Left renal pelvis (tissue), 4 donors: ENCODE measurements at places on chromosomes 5 and 9.

- DNase-seq, result no peak
These were observed 32.5 kb upstream of the GNAQ start for GRCh38 chr9:78064075-78064474.

DNA sequence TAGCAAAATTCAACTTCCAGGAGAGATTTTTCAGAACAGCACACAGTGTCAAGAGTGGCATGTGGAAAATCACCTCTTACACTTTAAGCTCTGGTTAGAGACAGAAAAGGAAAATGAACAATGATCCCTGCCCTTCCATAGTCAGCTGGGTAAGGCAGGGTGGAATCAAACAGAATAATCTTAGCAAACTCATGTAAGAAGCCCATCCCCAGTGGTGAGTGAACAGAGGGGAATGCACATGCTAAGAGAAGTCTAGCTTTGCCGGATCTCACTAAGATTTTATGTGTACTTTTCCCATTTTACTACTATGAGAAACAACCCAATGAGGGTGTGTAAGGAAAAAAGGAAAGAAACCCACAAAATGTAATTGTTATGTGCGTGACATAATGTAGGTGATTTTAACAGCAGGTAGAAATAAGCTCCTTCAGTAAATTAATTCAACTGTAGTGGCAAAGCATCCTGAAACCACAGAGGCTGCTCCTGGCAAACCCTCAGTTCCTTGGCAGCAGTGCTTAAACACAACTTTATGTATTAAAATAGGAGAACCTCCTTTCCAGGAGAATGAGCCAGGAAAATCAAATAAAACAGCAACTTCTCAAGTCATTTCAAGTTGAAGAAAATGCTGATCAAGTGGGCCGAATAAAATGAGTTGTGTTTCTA lies 366.0 kb upstream of the TRPC7 start:
- DNase-seq, result no peak

DNA sequence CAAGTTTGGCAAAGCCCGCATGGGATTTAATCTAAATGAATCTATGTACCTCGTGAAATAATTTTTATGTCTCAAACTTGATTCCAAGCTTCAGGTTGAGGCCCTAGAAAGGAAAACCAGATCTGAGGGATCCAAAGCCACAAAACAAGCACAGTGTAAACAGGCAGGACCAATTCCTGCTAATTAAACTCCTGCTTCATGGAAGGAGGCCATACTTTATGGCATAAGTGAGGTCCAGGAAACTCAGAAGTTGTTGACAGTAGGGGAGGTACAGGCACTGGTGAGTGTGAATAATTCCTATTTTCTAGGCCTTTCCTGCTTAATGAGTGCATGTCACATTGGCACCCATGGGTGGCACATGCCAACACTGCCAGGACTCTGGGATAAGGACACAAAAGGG lies 648.6 kb upstream of the SGCD start:
- DNase-seq, result no peak

- no peak for DNase-seq
These were observed 145.4 kb downstream of the CMYA5 start for GRCh38 chr5:79834754-79835714.

- DNase-seq, result no peak
These were observed 53.7 kb downstream of the ZNF618 start for GRCh38 chr9:113929634-113930389.

DNA sequence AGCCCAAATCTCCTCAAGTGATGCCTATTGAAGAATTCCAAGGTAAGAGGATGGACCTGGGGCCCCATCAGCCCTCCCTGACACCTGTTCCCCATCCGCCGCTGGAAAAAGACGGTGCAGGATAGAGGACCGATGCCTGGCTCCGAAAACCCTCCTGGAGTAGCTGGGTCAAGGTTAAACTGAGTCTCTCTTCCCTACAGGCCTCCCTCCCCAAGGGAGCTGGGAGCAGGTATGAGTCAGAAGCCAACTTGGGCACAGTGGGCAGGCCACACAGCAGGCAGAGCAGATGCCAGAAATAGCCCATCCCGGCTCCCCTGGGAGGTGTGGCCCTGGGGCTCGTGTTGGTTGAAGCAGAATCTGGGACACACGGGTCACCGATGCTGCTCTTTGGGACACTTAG lies 75.6 kb downstream of the NTNG2 start:
- DNase-seq, result no peak

DNA sequence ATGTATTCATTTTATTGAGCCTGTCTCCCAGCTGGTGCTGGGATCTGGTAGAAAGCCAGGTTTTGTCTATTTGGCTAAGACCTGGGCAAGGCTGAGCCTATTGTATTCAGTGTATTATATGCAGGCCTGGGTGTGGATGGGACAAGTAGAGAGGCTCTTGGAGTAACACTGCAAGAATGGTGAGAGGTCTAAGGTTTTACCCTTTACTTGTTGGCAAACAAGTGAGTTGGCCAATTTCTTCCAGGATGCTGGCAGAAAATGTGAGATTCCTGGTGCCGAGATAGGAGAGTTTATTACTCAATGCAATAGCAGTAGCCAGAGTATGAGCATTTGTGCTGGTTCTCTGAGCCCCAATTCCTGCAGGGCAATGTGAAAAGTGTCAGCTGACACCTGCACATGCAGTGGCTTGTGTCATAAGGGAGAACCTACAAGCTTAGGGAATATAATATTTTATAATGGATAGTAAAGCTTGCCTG lies 141.7 kb upstream of the PRLR start:
- no peak for DNase-seq

DNA sequence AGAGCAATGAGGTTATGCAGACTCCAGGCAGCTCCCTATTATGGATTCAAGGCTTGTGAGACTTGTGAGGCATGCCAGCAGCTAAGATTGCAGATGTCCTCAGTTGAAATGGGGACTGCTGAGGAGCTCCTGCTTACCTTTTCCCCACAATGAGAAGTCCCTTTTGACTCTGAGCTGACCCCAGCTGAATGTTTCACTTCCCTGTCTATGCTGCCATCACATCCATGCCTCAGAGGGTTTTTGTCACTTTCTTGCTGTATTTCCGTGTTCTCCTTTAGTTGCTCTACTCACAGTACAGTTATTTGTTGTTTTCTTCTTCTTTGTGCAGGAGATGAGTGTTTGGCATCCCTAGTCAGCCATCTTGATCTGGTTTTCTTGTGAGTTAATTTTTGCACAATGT lies 18.8 kb upstream of the OR2S2 start:
- DNase-seq, result no peak

DNA sequence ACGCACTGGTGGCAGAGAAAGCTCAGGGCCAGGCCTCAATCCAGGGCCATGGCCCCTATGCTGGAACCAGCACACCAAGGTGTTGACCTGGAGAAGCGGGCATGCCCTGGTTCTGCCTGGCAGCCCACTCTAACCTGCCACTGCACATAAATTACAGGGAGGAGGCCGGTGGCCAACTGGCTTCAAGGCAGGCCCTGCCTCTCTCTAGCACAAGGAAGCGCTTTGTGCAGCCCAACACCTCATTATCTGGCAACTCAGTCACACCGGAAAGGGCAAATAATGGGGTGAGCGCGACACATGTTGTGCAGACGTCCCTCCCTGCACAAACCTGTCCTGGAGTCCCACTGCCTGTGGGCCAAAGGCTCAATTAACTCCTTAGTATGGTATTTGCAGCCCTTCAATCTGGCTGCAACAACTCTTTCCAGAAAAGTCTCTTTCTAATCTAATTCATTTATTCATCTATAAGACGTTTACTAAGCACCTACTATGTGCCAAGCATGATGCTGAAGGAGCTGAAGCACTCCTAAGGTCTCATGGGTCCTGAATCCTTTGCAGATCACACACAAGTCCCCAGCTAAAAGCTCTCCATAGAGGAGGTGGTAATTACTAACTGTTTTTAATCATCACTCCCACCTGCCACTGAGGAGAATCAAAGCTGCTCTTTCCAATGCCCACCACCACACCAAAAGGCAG lies 24.9 kb downstream of the SHB start:
- DNase-seq, result no peak

- no peak for DNase-seq
These were observed 85.8 kb downstream of the GNAQ start for GRCh38 chr9:77945798-77946197.

GRCh38 chr9:13186091-13186490 lies 93.4 kb downstream of the MPDZ start:
- DNase-seq, result no peak

DNA sequence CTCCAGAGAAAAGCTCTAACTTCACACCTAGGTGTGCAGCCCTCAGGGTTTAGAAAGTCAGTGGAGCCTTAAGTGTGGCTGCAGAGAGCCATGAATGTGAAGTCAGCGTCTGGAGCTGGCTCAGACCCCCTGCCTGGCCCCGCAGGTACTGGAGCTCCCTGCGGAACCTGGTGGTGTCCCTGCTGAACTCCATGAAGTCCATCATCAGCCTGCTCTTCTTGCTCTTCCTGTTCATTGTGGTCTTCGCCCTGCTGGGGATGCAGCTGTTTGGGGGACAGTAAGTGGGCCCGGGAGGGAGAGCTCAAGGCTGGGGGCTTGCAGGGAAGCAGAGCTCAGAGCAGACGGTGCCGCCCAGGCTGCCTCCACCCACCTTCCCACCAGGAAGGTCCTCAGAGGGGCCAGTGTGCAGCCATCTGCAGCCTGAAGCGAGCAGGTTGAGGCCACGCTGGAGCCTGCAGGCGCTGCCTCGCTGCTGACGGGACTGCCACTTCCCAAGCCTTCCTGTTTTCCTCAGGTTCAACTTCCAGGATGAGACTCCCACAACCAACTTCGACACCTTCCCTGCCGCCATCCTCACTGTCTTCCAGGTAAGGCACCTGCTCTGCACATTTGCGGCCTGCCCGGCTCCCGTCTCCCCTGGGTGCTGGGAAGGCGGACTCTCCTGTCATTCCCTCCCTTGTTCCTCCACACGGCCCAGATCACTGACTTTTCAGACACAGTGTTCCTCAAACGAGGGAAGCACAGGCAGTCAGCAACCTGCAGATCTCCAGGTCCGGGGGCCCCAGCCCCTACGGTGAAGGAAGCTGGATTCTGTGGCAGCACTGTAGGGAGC lies 108.9 kb downstream of the CACNA1B start:
- no peak for DNase-seq

- no peak for DNase-seq
These were observed 134.7 kb downstream of the GADD45G start for GRCh38 chr9:89739511-89739910.

GRCh38 chr5:116858705-116859333 lies 284.2 kb upstream of the SEMA6A start:
- no peak for DNase-seq
